Activated CD4-positive, alpha-beta T cell treated with anti-CD3 and anti-CD28 coated beads for 36 hours (primary cell): ENCODE measurements at places on chromosomes 3 and 15. TPM values are rescaled to one million over a fixed set of nuclear protein-coding genes. Genes with fewer than 3 reads are reported as not detected.

Gene NEK10
- 0.19 TPM for total RNA-seq

Gene GOLGA8B
- total RNA-seq = 49.4 TPM

- no peak overlapping the region for H3K4me3 ChIP-seq
- H3K4me1 ChIP-seq = peaks cover 23% of the 10 kb centered on the region
- no peak overlapping the region for H3K27ac ChIP-seq
- H3K27me3 ChIP-seq = no peaks in the 10 kb centered on the region
- H3K36me3 ChIP-seq = peaks cover 2% of the 10 kb centered on the region
These were observed 148.4 kb upstream of the CGNL1 start for GRCh38 chr15:57227899-57228298.

- DNase-seq = no peak
- peaks cover 3% of the 10 kb centered on the region for H3K4me1 ChIP-seq
- no peaks in the 10 kb centered on the region for H3K36me3 ChIP-seq
- no peak overlapping the region for H3K27ac ChIP-seq
- no peak overlapping the region for H3K4me3 ChIP-seq
These were observed 1.9 kb downstream of the P2RY12 start for GRCh38 chr3:151382671-151383070.

- H3K36me3 ChIP-seq = no peaks in the 10 kb centered on the region
- H3K4me1 ChIP-seq = no peaks in the 10 kb centered on the region
- H3K27ac ChIP-seq = no peak overlapping the region
- H3K27me3 ChIP-seq = peaks cover 4% of the 10 kb centered on the region
- DNase-seq = no peak
- no peak overlapping the region for H3K4me3 ChIP-seq
These were observed 286.6 kb downstream of the IL5RA start for GRCh38 chr3:2823437-2824211.

GRCh38 chr3:32285891-32286290 lies 47.4 kb downstream of the CMTM8 start:
- H3K4me3 ChIP-seq = no peak overlapping the region
- peak; percentile 38 for DNase-seq
- no peaks in the 10 kb centered on the region for H3K27me3 ChIP-seq
- no peaks in the 10 kb centered on the region for H3K36me3 ChIP-seq
